NCI-H82 (cell line): ENCODE measurements at places on chromosomes 11 and 22.
A peak's percentile ranks its signal among the peaks of the same experiment; 100 is the strongest.

- DNase-seq = no peak
Measured at GRCh38 chr11:68141246-68142027, 20.2 kb upstream of the CHKA start.

- DNase-seq = no peak
Measured at GRCh38 chr11:11215944-11216343, 137.1 kb downstream of the CSNK2A3 start.

GRCh38 chr11:75182664-75183063 lies 31.8 kb downstream of the SLCO2B1 start:
- DNase-seq = no peak

DNA sequence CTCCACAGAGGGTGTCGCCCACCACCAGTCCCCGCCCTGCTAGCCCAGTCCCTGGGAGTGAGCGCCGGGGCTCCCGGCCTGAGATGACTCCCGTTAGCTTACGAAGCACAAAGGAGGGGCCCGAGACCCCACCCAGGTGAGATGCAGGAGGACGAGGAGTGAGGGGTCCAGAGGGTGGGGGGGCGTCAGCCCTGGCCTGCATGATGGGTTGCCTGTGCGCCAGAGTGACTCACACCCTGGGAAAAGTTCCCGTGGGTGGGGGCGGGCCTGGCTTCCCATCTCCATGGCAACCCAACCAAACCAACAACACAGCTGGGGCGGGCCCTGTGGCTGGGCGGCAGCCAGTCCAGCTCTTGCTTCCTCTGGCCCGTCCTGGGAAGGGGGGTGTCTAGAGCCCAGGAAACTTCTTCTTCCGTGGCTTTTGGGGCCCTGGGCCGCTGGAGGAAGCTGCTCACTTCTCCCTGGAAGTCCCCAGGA lies 4.5 kb downstream of the GAS2L1 start:
- peak; percentile 54 for DNase-seq

GRCh38 chr22:22228921-22229320 lies 15.7 kb upstream of the VPREB1 start:
- DNase-seq = no peak
